Activated T-cell treated with anti-CD3 and anti-CD28 coated beads, Interleukin-2, amount 50 U/mL, for 1 hour (primary cell): ENCODE measurements at places on chromosomes 6 and 20.

DNA sequence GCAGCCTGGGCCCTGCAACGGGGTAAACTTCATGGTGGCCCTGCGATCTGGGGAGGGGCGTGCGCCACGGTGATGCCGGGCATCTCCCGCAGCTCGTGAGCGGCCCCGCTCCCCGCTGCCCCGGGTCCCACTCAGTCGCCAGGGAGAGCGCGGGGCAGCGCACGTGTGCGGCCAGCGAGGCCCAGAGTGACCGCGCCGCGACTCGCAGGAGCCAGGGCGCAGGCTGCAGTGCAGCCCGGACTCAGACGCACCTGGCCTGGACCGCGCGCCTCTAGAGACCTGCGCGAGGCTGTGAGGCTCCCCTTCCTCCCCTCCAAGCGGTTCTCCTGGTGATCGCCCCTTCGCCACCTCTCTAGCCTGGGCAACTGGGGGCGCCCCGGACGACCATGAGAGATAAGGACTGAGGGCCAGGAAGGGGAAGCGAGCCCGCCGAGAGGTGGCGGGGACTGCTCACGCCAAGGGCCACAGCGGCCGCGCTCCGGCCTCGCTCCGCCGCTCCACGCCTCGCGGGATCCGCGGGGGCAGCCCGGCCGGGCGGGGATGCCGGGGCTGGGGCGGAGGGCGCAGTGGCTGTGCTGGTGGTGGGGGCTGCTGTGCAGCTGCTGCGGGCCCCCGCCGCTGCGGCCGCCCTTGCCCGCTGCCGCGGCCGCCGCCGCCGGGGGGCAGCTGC, 652 bp downstream of the BMP6 start:
- no peak for DNase-seq

- no peak for DNase-seq
Measured at GRCh38 chr6:56381801-56382251, 134.4 kb upstream of the COL21A1 start.

DNA sequence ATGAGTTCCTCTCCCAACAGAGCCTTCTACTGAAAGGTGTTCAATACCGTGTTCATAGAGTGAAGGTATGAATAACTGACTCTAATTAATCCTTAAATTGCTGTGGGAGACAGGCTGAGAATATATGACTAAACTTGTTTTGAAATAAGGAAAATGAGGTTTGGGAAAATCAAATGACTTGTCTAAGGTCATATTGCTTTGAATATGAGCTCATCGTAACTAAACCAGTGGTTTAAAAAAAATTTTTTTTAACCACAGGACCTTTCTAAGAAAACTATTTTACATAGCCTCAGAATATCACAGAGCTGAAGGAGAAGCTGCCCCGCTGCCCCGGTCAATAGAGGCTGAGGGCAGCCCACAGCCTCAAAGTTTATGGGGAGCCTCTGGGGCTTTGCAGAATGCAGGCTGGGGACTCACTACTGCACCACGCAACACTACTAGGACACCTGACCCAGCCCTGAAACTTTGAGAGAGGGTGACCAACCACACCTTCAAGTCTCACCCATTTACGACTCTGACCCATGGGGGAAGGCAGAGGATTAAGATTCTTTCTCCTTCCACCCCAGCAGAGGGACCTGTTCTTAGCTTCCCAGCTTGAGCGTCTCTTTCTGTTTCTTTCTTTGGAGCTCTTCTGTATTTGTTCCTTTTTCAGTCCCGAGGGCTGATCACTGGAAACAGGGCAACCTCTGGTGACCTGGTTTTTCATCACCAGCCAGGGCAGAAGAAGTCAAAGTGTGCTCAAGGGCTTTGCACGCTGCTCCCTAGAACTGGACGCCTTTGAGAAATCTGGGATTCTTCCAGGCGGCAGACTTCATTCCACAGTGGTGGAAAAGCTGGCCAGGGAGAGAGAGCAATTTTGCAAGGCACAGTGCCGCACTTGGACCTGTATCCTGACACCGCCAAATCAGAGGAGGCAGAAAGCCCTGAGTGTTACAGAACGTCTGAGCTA, 220.2 kb downstream of the ATXN1 start:
- DNase-seq, result no peak

GRCh38 chr6:106107043-106107613, 21.0 kb downstream of the PRDM1 start:
- DNase-seq, result no peak

GRCh38 chr6:82589509-82590206, 226.0 kb downstream of the TPBG start:
- no peak for DNase-seq

- DNase-seq, result no peak
Measured at GRCh38 chr20:5890773-5891441, 59.4 kb downstream of the TRMT6 start.

- DNase-seq, result no peak
Measured at GRCh38 chr20:5945963-5946362, 4.4 kb downstream of the TRMT6 start.

DNA sequence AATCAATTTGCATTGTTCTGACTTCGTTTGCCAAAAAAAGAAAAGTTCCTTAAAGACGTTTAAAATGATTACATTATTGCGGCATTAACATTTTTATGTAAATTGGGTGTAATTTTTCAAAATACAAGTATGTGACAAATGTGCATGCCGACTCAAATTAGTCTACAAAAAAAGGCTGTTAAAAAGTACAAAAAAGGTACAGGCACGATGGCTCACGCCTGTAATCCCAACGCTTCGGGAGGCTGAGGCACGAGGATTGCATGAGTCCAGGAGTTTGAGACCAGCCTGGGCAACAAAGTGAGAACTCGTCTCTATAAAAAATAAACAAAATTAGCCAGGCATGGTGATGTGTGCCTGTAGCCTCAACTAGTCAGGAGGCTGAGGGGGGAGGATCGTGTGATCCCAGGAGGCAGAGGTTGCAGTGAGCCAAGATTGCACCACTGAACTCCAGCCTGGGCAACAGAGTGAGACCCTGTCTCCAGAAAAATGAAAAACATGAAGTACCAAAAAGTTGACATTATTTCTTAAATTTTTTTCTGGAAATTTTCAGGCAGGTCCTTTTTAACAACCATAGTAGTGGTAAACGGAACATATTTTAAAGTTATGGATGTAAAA, 90.2 kb downstream of the PTPN1 start:
- DNase-seq, result no peak

DNA sequence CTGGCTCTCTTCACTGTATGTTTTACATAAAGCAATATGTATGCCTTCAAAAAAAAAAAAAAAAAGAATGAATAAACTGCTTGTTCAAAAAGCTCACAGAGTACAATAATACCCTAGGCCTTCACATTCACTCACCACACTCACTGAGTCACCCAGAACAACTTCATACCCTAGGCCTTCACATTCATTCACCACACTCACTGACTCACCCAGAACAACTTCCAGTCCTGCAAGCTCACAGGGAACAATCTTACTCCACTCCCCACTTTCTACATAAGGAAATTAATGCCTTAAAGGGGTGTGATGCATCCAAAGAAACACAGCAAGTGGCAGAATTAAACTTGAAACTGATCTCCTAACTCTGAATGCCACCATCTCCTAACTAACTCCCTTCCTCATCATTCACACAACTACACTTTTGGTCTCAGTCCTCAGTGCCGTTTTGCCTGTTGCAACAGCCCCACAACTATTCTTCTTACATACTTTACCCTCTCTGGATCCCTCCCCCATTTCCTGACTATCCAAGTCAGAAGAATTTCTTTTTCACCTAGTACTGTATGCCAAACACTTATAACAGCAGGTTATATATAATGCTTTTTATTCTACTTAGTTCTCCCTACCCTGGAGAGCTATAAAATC, 34.2 kb downstream of the NHSL1 start:
- no peak for DNase-seq

- DNase-seq, result no peak
Measured at GRCh38 chr6:1436334-1437306, 47.2 kb downstream of the FOXF2 start.

- DNase-seq, result no peak
Measured at GRCh38 chr20:36850759-36851158, 25.2 kb upstream of the TLDC2 start.

DNA sequence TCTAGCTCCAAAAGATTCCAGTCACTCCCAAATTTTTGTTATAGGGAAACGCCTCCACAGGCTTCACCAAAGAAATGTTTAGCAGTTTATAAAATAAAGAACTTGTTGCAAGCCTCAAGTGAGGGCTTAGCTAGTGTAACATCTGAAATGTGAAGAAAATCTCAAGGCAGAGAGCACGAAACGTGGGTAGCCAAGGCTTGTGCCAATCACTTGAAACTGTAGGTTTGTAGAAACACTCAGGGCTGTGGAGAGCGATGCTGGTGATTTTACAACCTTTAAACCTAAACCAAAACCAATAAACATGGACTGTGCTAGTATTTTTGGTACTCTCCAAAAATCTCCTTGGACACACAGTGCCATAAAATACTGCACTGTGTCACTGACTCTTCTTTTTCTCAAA, 108.1 kb upstream of the TRAF3IP2 start:
- DNase-seq, result no peak

- no peak for DNase-seq
Measured at GRCh38 chr6:33235221-33235634, 26.9 kb downstream of the RING1 start.

DNA sequence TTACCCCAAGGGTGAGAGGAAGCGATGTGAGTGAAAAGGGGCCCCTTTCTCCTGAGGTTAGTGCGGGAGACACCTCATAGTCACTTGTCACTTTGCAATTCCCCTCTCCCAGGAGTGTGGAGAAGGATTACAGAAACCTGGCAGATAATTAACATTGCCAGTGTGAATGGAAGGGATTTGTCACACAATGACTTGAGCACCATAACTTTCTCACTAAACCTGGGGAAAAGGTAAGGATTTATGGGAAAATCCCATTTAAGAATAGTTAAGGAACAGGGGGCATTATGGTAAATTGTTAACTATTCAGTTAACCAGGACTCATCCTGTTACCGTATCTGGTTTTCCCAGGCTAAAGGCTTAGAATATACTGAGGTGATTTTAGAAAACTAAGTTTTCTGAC, 219.5 kb upstream of the JAG1 start:
- no peak for DNase-seq

- DNase-seq, result no peak
Measured at GRCh38 chr6:143691155-143691554, 13.4 kb downstream of the PHACTR2 start.

- DNase-seq, result no peak
Measured at GRCh38 chr20:5188736-5189135, 61.9 kb downstream of the CDS2 start.

GRCh38 chr6:90445533-90446108, 141.3 kb downstream of the MAP3K7 start:
- no peak for DNase-seq

GRCh38 chr6:132506869-132507808, 5.8 kb downstream of the STX7 start:
- DNase-seq, result no peak

GRCh38 chr6:128025478-128025877, 124.6 kb upstream of the THEMIS start:
- no peak for DNase-seq

DNA sequence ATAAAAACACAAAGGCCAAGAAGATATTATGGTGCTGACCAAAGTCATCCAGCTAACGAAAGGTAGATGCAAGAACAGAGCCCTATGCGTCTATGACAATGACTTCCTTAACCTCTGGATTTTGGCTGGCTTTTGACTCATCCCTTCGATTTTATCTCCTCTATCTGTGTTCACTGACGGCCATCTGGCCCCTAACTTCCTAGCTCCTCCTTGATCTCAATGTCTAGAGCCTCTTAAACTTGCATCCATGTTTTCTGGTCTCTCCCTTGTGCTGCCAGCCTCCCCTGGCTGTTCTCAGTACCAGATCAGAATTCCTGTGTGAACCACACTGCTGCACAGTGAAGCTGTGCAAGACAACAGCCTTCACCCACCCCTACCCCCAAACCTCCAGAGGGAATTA, 452.9 kb downstream of the UTRN start:
- no peak for DNase-seq

GRCh38 chr6:37698264-37699137, 818 bp upstream of the MDGA1 start:
- peak; percentile 89 for DNase-seq

DNA sequence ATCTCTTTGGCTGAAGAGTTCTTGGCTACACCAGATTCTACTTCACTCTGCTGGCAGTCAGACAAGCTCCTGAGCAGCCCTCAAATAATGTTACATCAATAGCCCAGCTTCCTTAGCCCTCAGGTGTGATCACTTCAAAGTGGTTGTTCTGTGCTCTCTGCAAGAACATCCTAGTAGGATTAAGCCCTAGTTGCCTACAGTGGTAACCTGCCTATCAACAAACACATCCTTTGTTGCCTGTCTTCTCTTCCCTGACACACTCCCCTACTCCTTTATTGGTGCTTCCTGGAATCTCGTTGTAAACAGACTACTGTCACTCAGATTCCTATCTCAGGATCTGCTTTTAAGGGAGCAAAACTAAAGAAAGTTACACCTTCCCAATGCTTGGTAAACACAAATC, 45.1 kb upstream of the TASP1 start:
- DNase-seq, result no peak
